ENCODE measurements at places on chromosomes 7 and 10.

DNA sequence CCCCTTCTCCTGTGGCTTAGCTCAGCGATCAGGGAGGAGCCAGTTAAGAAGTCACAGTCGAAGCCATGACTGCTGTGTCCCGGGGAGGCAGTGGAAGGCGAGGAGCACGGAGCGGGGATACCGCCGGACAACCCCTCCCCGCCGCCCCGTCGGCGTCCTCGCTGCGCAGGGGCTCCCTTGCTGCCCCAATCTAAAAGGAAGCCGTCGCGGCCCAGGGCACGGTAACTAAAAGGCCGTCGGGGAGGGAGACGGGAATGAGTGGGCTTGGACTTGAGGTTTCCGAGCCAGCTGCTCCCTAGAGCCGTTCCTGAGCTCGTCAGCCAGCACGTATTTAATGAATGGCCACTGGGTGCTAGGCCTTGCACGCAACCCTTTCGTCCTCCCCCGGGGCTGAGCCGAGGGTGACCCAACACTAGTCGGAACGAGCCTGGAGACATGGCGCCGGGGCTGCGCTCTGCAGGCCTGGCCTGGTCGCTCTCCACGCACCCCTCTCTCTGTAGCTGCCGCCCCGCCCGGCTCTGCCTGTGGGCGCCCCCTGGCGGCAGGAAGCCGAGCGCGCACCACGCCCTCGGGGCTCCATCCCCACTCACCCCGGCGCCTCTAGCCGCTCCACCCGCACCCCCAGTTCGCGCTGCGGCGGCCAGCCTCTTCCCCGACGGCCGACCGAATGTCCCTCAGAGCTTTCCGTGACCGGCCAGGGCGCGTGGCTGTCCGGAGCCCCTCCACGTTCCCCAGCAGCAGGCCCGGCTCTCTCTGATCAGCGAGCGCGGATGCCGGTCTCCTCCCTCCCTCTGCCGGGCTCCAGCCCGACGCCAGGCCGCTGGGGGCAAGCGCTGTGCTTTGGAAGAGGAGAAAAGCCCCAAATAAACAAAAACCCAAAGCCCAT, 29.3 kb upstream of the KCNK18 start:
- peak; percentile 21 for DNase-seq
- H3K36me3 ChIP-seq: no peaks in the 10 kb centered on the region
- peak overlapping the region; percentile 65 for H3K4me3 ChIP-seq
- H3K27ac ChIP-seq: no peak overlapping the region
- peaks cover 65% of the 10 kb centered on the region for H3K27me3 ChIP-seq

- no peaks in the 10 kb centered on the region for H3K36me3 ChIP-seq
- H3K4me1 ChIP-seq: no peaks in the 10 kb centered on the region
- no peak overlapping the region for H3K27ac ChIP-seq
- no peak for DNase-seq
- peaks cover 53% of the 10 kb centered on the region for H3K27me3 ChIP-seq
Measured at GRCh38 chr10:125101581-125101980, 58.8 kb downstream of the CTBP2 start.

GRCh38 chr7:116316838-116317628, 106.7 kb downstream of the TES start:
- H3K4me1 ChIP-seq: no peaks in the 10 kb centered on the region
- H3K27ac ChIP-seq: no peak overlapping the region
- H3K36me3 ChIP-seq: no peaks in the 10 kb centered on the region

DNA sequence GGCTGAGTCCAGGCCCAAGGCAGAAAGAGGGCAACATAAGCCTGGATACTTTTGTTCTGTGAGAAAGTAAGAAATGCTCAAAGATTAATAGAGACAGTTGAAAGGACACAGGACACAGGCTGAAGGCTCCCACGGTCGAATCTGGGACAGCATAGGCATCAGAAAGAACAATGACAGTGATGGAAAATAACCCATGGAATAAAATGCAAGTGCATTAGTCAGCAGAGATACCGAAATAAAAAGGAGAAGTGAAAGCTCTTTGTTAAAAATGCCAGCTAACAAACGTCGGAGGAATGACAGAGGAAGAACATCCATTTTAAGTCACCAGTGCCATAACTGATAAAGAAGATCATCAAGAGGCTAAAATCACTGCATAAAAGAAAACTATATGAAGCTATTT, 19.6 kb upstream of the AGAP5 start:
- no peaks in the 10 kb centered on the region for H3K27me3 ChIP-seq
- DNase-seq: peak; percentile 21
- H3K4me3 ChIP-seq: no peak overlapping the region
- H3K27ac ChIP-seq: peak overlapping the region; percentile 14
- H3K4me1 ChIP-seq: peaks cover 12% of the 10 kb centered on the region

DNA sequence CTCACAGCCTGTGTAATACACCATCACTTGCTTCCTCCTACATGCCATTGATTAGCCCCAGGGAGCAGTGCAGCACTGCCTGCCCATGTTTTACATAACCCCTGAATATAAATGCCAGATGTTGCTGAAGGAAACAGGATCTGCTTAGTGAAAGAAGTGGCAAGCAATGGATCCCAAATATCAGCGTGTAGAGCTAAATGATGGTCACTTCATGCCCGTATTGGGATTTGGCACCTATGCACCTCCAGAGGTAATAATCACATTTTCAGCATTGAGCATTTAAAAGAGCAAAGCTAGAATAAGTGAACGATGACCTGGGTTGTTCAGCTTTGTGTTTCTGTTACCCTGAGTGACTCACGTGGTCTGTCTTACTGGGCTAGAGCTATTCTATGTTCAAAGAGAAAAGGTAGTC, at the start of gene AKR1C4:
Gene AKR1C4, plus strand, starts transcription at position 136 of the 412 bp plus-strand sequence. Its CDS starts 31 bp downstream, at position 167.
- DNase-seq: no peak
- H3K27ac ChIP-seq: no peak within 1 kb of the TSS
- H3K4me1 ChIP-seq: no peaks in the 10 kb centered on the region
- H3K27me3 ChIP-seq: no peaks in the 10 kb centered on the region

DNA sequence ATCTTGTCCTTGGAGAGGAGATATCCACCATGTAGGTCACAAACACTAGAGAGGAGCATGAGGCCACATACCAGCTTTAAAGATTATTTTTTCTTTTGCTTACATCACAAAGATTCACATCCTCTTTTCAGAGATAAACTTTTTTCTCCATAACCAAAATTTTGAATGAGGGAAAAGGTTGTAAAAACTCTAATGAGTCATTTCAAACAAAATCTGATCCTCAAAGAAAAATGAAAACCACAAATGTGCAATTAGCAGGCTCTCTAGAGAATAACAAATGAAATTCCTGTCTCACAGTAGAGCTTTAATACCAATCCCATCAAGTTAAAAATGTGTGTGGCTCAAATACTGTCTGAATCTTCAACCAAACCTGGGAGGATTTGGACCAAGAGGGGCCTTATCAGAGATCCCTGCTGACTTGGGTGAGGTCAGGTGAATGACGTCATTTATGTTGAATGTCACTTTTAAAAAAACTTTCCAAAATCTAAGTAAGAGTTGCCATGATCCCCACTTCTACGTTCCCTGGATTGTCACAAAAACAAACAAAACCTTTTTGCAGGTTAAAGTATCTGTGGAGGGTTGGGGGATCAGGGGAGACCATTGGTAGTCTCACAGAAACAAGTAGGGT, 261.5 kb upstream of the NPSR1 start:
- no peaks in the 10 kb centered on the region for H3K27me3 ChIP-seq
- DNase-seq: no peak
- no peak overlapping the region for H3K27ac ChIP-seq

- peaks cover 17% of the 10 kb centered on the region for H3K27me3 ChIP-seq
- DNase-seq: no peak
- H3K4me1 ChIP-seq: no peaks in the 10 kb centered on the region
- no peak overlapping the region for H3K4me3 ChIP-seq
- H3K36me3 ChIP-seq: no peaks in the 10 kb centered on the region
- no peak overlapping the region for H3K27ac ChIP-seq
Measured at GRCh38 chr10:125226005-125226404, 65.6 kb upstream of the CTBP2 start.

- peaks cover 4% of the 10 kb centered on the region for H3K4me1 ChIP-seq
- H3K27me3 ChIP-seq: no peaks in the 10 kb centered on the region
- peak; percentile 33 for DNase-seq
- peaks cover 4% of the 10 kb centered on the region for H3K36me3 ChIP-seq
- H3K4me3 ChIP-seq: no peak overlapping the region
Measured at GRCh38 chr10:27223964-27224363, 16.6 kb downstream of the ACBD5 start.

DNA sequence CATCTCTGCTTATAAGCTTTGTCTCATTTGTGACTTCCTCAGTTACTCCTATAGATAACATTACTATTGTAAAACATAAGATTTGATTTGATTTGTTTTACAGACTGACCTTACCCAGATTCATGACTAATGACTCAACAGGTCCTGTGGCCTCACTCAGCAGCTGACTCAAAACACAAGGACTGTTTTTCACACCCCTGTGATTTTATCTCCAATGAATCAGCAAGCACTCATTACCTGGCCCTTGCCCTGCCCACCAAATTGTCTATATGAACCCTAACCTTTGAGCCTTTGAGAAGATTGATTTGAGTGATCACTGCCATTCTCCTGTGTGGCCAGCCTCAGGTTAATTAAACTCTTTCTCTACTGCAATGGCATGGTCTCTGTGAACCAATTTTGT, 1064.6 kb upstream of the LRRTM3 start:
- no peak overlapping the region for H3K4me3 ChIP-seq
- H3K4me1 ChIP-seq: no peaks in the 10 kb centered on the region
- no peak for DNase-seq
- no peaks in the 10 kb centered on the region for H3K27me3 ChIP-seq
- H3K27ac ChIP-seq: no peak overlapping the region

- H3K27ac ChIP-seq: peak overlapping the region; percentile 24
- H3K4me1 ChIP-seq: peaks cover 18% of the 10 kb centered on the region
Measured at GRCh38 chr7:36949711-36950600, 225.7 kb upstream of the AOAH start.

Measured in naive B cell (primary cell).